Activated CD4-positive, alpha-beta T cell treated with anti-CD3 and anti-CD28 coated beads, Interleukin-2, amount 50 U/mL, for 1 hour (primary cell): ENCODE measurements at places on chromosomes 6 and 20.
A peak's percentile ranks its signal among the peaks of the same experiment; 100 is the strongest.

- no peak for DNase-seq
These were observed 4.4 kb downstream of the COL20A1 start for GRCh38 chr20:63297371-63297781.

DNA sequence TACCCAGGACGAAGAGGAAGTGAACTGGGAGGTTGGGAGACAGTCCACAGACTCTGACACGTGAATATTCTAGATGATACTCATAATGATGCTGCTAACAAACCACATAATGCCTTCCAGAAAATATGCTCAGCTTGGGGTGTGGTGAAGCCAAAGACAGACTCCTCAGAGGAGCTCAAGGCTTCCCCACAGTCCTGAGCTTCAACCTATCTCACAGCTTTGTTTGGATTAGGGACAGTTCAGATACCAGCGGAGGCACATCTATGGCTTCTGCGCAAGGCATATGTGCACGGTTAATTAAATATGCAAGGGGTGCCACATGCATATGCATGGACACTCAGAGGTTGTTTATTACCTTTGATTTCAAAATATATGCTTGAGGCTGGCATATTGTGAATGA is 30.7 kb upstream of the MYLIP start:
- no peak for DNase-seq

DNA sequence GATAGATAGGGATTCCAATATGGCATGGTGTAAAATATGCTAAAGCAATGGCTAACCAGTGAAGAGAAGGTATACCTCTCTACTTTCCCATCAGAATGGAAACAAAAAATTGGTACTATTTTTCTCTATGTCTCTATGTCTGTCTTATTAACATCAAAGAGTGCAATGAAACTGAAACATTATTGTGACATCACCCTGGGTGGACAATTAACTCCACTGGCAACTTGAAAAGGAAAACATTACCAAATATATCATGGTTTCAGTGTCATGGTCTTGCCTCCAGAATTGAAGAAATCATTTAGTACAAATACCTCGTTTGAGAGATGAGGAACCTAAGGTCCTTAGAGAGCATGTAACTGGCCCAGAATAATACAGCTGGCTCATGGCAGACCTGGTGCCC is 1132.5 kb upstream of the MAP3K7 start:
- DNase-seq: no peak

DNA sequence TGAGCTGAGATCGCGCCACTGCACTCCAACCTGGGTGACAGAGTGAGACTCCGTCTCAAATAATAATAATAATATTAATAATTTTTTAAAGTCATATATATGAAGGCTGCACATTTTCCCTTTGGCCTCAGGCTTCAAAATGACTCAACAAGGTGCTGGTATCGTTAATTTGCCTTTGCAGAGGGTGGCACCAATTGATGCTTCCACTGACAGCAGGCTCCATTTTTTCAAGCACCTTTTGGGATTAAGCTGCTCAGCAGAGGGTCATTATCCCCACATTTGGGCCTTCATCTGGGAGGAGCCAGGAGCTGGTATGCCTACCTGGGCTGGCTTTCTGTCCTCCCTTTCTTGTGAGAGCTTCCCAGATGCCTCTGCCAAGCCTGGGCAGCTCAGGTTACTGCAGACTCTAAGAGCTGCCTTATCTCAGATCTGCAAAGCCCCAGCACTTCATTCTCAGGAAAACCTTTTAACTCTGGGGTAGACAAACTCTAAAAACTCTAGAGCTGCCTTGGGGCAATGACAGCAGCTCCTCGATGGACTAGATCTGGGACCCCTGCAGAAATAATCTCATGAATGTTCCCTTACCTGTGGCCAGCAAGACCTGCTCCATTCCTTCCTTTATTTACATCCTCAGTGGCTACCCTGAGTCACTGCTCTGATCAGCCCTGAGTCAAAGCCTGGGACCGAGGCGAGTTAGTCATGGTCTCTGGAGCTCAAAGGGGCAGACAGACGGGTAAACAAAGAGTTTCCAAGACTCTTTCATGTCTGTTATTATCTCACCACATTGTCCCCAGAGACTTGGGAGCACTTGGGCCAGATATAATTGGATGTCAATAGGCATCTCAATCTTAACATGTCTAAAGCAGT is 80.0 kb upstream of the EYA2 start:
- DNase-seq: no peak

GRCh38 chr6:10852361-10852960 is 14.1 kb upstream of the MAK start:
- no peak for DNase-seq

DNA sequence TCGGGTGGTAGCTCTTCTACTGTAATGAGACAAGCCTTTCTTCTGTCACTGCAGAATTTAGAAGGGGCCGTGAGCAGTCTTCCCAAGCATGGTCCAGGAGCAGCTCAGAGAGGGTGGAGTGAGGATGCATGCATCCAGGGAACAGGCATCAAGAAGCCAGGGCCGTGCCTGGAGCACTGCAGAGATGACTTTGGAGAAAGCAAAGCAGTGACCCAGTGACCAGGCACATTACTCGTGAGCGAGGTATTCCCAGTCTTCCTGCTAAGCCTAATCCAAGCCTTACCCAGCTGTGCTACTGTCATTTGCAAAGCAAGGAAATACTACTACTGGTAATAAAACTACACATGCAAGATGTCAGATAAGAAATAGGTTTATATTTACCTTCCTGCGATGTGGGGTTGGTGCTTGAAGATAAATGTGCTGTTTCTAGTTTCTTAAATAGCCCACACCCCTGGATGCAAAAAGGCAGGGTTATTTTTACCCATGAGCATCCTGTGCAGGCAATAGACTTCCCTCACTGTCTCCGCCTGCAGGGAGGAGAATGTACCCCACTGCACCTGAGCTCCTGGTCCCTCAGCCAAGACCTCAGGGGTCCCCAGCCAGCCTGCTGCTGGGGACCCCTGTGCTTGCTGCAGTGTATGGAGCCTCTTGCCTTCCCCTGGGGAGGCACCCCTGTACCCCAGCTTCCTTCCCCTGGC is 62.9 kb downstream of the SSR1 start:
- DNase-seq: no peak

GRCh38 chr20:51542033-51542570 is 417 bp downstream of the NFATC2 start:
- DNase-seq: peak; percentile 56

DNA sequence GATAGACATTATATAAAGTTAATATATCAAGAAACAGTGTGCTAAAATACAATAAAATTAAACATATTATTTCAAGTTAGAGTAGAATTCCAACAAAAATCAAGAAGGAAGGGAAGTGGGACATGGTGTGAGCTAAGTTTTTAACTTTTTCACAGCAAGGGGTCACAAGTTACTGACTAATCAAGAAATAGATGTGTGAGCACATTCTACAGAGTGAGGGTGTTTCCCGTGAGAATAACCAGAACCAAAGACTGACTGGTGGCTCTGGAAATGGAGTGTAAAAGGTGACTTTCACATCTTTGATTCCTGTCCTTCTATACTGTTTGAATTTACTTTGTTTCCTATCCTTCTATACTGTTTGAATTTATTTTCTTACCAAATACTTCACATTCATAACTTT is 206.6 kb downstream of the TASP1 start:
- no peak for DNase-seq
